Stimulated activated CD4-positive, alpha-beta T cell treated with anti-CD3 and anti-CD28 coated beads, Interleukin-15, amount 100 ng/mL, for 48 hours (primary cell): ENCODE measurements at places on chromosomes 3 and 15.

DNA sequence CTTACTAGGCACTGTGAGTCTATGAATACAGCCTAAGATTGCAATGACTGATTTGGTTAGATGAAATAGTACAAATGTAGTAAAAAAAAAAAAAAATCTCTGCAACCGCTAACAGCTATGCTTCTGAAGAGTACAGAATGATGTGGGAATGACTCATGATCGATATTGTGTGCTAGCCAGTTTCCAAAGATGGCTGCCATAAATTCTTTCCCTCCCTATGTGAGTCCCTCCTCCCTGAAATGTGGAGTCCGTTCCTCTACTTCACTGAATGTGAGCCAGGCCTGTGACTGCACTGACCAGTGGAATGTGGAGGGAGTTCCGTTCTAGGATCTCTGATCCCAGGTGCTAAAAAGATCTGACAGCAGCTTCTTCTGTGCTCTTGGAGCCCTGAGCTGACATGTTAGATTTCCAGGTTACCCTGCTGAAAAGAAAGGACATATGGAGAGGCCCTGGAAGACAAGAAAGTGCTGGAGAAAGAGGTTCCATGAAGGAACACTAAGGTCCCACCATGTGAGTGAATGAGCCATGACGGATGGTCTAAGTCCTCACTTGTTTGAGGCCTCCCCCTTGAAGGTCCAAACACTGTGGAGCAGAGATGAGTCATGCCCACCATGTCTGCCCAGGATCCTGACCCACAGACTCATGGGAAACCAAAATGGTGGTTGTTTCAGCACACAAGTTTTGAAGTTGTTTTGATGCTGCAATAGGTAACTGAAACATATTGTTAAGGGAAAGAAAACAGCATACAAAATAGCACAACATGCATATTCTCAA is 46.3 kb downstream of the DGKG start:
- no peak for DNase-seq

DNA sequence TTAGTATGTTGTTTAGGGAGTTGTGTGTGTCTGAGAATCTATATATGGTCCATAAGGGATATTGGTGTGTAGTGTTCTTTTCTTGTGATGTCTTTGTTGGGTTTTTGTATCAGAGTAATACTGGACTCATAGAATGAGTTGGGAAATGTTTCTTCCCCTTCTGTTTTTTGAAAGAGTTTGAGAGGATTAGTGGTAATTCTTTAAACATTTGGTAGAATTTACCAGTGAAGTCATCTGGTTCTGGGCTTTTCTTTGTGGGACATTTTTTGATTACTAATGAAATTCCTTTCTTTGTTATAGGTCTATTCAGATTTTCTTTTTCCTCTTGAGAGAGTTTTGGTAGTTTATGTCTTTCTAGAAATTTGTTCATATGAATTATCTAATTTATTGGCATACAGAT is 16.9 kb downstream of the ACKR2 start:
- DNase-seq, result no peak

DNA sequence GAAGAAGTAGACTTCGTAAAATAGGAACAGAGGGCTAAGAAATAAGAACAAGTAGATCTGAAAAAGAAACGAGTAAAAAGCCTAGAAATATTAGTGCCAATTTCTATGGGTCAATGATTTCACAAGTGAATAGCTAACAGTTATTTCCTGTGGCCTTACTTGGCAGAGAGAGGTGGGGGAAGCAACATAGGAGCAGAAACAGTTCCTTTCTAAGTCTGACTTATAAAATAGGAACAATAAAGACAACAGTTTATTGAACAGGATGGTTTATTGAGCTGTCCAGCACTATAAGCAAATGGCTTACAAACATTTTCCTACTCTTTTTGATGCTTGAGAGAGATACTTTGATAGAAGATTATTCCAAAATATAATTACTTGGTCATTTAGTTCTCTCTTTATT is 37.9 kb downstream of the AGTR1 start:
- no peak for DNase-seq

DNA sequence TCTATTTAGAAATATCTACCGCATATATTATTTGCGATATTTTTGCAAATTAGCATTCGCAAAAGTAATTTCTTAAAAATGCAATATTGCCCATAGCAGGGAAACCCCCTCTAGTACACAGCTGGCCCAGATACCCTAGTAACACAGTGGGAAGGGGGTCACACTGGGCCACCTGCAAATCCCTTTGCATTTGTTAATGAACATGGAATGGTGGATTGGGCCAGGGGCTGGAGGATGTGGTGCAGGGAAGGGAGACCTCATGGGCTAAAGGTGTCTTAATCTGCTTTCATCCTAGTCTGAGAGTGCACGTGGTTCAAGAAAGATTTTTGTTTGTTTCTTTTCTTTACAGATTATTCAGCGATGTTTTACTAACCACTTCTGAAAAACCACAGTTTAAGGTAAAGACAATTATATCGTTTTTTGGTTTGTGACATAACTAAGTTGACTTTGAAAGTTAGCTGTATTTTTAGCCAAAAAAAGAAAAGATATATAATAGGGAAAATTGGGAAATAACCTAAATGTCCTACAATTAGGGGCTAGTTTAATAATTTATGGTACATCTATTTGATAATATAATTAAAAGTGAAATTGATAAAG is 30.0 kb downstream of the PDHB start:
- no peak for DNase-seq

DNA sequence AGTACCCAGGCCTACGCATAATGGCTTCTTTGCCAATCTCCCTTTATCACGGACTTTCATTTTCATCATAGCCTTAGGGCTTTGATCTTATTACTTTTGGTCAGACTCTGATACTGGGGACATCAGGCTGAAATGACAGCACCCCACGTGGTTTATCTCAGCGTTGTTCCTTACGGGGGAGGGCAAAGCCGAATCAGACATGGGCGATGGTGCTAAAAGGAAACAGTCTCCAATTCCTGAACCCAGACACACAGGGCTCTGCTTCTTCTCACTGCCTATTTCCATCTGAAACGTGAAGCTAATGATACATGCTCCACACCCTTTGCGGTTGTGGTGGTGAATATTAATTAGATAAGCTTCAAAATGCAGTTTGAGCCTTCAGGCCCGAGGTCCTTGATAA is 59.4 kb upstream of the CD47 start:
- no peak for DNase-seq

- no peak for DNase-seq
Observed at GRCh38 chr3:197375001-197375441, 76.6 kb upstream of the DLG1 start.

- no peak for DNase-seq
Observed at GRCh38 chr3:194740859-194741491, 55.3 kb downstream of the FAM43A start.

DNA sequence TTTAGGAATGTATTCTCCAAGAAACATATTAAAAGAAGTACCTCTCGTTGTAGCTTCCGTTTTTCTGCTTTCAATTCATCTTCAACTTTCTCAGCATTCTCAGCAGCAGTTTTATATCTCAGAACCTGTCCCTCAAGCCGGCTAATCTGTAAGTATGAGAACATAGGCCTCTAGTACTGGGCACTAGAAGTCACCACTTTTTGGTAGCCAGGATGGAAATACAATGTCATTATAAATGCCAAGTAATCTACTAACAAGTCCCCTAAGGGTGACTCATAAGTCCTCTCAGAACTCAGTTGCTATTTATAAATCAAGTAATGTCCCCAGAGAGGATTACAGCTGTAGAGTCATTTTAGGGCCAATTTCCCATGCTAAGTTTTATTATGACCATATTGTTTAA is 61.1 kb downstream of the MLH1 start:
- DNase-seq, result no peak

DNA sequence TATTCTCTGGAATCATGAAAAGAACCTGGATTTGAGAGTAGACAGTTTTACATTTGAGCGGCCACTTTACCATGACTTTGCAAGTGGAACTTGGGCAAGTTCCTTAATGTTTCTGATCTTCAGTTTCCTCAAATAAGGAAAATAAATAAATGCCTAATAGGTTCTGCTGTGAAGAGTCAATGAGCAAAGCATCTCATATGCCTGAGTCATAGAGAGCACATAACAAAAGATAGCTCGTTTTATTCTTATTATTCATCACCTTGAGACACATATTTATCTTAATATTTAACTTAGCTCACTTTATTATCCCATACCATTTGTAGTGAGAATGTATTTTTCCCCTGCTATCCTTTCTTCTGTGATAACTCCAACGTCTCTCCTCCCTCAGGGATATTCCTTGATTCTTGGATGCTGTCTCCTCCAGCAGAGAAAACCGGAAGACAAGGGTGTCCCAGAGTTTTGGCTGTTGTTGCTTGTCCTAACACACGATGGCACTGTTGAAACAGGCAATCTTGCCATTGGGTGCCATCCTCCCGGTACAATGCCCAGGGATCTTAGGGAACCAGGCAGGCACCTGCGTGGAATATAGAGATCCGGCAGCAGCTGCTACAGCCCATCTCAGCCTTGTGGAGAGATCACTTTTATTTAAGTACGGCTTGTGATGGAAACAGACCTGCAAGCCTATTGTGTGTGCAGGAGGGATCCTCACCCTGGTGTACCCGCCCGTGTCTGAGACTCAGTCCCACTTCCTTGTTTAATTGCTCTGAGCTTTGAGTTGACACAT is 33.3 kb upstream of the VPS33B start:
- peak; percentile 26 for DNase-seq
